Activated T-helper 1 cell treated with anti-CD3 and anti-CD28 coated beads, Interleukin-2, amount 50 U/mL, for 16 hours (primary cell): ENCODE measurements at places on chromosomes 13 and 19.

DNA sequence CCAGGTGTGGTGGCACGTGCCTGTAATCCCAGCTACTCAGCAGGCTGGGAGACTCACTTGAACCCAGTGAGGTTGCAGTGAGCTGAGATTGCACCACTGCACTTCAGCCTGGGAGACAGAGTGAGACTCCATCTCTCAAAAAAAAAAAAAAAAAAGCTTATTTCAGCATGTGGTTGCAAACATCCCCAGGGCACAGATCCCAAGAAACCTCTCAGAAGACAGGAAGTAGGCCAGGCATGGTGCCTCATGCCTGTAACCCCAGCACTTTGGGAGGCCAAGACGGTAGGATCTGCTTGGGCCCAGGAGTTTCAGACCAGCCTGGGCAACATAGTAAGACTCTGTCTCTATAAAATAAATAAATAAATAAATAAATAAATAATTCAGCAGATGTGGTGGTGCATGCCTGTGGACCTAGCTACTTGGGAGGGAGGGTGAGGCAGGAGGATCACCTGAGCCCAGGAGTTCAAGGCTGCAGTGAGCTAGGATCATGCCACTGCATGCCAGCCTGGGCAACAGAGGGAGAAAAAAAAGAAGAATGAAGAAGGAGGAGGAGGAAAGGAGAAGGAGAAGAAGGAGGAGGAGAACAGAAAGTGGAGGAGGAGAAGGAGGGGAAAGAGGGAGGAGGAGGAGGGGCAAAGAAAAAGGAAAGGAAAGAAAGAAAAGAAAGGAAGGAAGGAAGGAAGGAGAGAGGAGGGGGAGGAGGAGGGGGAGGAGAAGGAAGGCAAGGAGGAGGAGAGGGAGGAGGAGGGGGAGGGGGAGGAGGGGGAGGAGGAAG lies 4.3 kb upstream of the LRRC8E start:
- no peak for DNase-seq

GRCh38 chr13:73607489-73608156 lies 526.6 kb downstream of the KLF12 start:
- DNase-seq: no peak

DNA sequence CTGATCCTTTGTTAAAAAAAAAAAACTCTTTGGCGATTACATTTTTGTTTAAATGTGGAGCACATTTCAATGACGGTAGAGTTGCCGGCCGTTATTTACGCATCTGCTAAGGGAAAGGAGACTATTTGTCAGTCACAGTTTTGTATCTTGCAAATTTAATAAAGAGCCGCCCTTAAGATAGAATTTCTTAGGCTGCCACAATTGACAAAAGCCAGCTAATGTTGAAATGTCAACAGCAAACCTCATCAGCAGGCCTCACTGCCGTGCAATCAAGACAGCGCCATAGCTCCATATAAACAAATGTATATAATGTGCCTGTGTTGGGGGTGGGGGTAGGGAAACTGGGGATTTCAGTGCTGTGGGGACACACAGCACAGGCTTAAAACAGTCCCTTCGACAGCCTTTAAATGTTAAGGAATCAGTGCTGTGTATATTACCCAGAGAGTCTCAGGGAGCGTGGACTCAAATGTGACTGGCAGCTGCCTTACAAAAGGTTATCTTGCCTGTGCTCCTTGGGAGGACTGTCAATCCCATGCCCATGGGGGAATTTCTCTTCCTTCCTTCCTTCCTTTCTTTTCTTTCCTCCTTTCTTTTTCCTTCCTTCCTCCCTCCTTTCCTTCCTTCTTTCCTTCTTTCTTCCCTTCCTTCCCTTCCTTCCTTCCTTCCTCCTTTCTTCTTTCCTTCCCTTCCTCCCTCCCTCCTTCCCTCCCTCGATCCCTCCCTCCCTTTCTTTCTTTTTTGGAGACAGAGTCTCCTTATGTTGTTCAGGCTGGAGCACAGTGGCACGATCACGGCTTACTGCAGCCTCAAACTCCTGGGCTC lies 108.0 kb downstream of the URI1 start:
- no peak for DNase-seq

DNA sequence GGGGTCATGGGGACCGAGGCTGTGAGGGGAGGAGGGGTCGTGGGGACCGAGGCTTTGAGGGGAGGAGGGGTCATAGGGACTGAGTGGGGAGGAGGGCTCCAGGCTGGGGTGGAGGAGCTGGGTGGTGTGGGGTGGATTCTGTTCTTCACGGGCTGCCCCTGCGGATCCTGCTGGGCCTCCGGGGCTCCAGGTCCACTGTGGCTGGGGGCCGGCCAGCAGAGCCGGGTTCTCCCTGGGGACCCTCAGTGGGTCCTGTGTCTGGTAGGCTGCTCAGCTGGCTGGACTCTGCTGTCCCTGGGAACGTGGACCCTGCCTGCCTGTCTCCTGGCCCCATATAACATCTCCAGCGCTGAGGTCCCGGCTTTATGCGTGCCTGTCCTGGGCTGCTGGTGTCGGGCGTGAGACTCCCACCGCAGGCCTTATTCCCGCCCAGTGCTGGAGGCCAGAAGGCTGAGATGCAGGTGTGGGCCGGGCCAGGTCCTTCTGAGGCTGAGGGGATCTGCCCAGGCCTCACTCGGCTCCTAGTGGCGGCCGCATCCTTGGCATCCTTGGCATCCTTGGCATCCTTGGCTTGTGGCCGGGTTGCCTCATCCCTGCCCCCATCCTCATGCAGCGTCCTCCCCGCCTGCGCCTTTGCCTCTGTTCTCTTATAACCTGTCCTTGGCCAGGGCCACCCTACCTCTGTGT lies 19.8 kb upstream of the GNA15 start:
- DNase-seq: no peak

- no peak for DNase-seq
Observed at GRCh38 chr13:36630181-36630803, 43.5 kb upstream of the SERTM1 start.

GRCh38 chr13:92463134-92463533 lies 763.5 kb upstream of the GPC6 start:
- no peak for DNase-seq

GRCh38 chr19:8206147-8207087 lies 2.8 kb upstream of the CERS4 start:
- DNase-seq: no peak

DNA sequence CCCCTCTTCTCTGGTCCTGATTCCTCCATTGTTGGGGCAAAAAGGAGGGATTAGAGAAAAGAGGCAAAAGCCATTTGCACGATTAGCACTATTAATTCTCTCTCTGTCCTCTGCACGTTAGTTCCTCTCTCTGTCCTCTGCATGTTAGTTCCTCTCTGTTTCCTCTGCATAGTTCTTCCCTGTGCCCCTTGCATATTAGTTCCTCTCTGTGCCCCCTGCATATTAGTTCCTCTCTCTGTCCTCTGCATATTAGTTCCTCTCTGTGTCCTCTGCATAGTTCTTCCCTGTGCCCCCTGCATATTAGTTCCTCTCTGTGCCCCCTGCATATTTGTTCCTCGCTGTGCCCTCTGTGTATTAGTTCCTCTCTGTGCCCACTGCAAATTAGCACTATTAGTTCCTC lies 847.2 kb upstream of the GPC6 start:
- DNase-seq: no peak

GRCh38 chr19:40687525-40688016 lies 2.9 kb downstream of the NUMBL start:
- no peak for DNase-seq

DNA sequence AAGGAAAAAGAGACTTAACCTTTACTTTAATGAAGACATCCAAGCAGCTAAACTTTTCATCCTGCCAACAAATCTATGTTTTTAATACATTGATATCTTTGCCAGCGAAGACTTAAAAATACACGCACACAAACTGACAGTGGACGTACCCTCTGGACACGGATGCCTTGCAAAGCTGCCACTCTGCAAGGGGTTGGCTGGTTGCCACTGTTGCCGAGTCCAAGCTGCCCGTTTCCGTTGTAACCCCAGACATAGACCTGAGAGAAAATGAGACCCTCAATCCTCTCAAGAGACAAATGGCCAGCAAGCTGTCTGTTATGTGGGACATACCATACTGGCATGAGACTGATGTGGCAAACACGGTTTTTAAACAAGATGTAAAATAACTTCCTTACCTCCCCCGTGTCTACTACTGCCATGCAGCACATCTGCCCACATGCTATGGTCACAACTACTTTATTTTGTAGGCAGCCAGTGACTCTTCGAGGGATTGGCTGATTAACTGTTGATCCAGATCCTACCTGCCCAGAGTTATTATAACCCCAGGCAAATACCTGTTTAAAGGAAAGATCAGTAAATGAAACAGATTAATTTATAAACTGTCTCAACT lies 21.2 kb downstream of the RCBTB2 start:
- no peak for DNase-seq

GRCh38 chr19:46911456-46911855 lies 50.7 kb downstream of the ARHGAP35 start:
- DNase-seq: no peak

GRCh38 chr13:100544866-100545683 lies 43.5 kb downstream of the GGACT start:
- no peak for DNase-seq
